ENCODE measurements at places on chromosomes 13 and 19. TPM values are rescaled to one million over a fixed set of nuclear protein-coding genes. Genes with fewer than 3 reads are reported as not detected.

ZNF823 gene
- 12.5 TPM for polyA plus RNA-seq

CBY2 gene
- not detected for polyA plus RNA-seq

GSX1 gene
- not detected for polyA plus RNA-seq

DNA sequence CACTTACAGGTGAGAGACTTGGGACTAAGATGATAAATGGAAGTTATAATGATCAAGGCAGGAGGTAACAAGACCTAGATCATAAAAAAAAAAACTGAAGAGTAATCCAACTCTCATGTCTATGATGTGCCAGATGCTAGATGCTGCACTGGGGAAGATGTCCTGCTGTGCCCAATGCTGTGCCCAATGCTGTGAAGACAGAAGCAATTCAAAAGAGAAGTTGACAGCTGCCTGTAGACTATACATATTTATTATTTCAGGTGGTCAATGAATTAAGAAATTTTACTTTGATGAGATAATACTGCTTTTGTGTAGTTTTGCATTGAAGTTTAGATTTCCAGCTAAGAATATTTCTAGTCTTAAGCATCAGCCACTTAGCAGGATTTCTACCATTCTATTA lies 21.5 kb downstream of the VWA8 start:
- no peaks in the 10 kb centered on the region for H3K4me1 ChIP-seq
- no peaks in the 10 kb centered on the region for H3K36me3 ChIP-seq
- H3K27ac ChIP-seq = no peak overlapping the region
- no peak overlapping the region for H3K4me3 ChIP-seq
- H3K27me3 ChIP-seq = no peaks in the 10 kb centered on the region
- DNase-seq = no peak

ZSCAN18 gene
- 5.8 TPM for polyA plus RNA-seq

Data from sigmoid colon (tissue), 7 donors.